Naive B cell (primary cell): ENCODE measurements at places on chromosomes 7 and 10. TPM values are rescaled to one million over a fixed set of nuclear protein-coding genes. Genes with fewer than 3 reads are reported as not detected.

The SLC35G1 gene
- polyA plus RNA-seq: 0.21 TPM

The PIP gene
- not detected for polyA plus RNA-seq

The NEBL gene
- not detected for polyA plus RNA-seq

DNA sequence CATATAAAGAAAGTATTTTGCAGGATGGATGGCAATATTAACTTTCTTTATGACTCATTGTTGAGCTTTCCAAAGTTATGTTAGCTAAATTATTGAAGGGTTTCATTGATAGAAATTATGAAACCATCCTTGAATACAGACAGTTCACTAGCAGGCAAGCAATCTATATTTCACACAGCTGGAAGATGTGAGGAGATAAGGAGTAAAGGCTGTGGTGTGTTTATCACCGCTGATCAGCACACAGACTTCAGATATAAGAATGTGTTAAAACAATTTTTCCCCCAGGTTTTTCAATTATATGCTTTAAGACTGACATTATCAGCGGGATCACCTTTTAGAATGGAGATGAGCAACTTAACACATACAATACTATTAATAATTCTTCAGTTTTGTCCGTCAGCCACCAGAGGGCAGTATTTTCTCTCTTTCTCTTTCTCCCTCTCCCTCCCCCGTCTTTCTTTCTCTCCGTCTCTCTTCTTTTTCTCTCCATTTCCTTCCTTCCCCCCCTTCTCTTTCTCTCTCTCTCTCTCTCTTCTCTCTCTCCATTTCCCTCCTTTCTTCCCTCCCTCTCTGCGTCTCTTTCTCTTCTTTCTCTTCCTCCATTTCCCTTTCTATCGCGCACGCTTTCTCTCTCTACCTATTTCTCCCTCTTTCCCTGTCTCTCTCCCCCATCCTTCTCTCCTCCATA is 62.9 kb upstream of the FAM171A1 start:
- DNase-seq: peak; percentile 24

DNA sequence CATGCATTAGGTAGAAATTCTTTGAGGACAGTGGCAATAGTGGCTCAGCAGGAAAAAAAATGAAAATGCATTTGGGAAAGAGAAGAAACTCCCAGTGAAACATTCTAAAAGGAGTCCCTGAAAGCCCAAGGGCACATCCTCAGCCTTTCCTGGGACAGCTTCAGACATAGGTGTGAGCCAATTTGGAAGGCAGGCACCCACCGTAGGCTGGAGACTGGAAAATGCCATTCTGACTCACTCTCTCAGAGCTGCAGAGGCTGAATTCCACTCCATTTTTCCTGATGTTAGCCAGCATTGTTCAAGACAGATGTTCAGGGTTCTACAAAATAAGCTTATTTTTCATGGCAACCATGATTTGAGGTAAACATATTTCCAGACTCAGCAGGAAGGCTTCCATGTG is 379.0 kb upstream of the FZD8 start:
- no peak for DNase-seq

GRCh38 chr7:41448104-41448503 is 254.8 kb downstream of the INHBA start:
- DNase-seq: no peak

GRCh38 chr10:54900584-54900983 is 99.6 kb upstream of the PCDH15 start:
- DNase-seq: no peak

DNA sequence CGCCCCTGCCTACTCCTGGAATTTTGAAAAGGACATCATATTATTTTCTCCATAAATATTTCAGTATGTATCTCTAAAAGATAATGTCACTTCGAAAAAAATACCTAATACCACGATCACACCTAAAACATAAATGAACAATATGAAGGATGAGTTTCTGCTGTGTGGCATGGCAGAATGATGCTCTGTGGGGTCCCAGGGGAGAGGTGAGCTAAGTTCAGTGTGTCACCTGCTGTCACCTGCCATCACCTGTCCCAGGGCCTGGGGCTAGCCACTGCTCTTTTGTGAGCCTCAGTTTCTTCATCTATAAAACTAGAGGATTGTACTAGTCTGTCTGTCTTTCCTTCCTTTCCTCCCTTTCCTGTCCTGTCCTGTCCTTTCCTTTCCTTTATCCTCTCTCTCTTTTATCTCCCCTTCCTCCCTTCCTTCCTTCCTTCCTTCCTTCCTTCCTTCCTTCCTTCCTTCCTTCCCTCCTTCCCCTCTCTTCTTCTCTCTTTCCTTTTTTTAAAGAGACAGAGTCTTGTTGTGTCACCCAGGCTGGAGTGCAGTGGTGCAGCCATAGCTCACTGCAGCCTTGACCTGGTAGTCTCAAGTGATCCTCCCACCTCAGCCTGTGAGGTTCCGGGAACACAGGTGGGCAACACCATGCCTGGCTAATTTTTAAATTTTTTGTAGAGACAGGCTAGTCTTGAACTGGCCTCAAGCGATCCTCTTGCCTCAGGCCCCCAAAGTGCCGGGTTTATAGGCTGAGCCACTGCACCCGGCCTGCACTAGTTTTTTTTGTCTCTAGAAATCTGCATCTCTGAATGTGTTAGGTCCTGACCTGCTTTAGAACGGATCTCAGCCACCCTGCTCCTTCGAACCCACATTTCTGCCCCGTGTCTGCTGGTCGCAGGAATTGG is 43.1 kb downstream of the CUX1 start:
- DNase-seq: no peak

- no peak for DNase-seq
These were observed 105.1 kb upstream of the GPR26 start for GRCh38 chr10:123561141-123561440.

DNA sequence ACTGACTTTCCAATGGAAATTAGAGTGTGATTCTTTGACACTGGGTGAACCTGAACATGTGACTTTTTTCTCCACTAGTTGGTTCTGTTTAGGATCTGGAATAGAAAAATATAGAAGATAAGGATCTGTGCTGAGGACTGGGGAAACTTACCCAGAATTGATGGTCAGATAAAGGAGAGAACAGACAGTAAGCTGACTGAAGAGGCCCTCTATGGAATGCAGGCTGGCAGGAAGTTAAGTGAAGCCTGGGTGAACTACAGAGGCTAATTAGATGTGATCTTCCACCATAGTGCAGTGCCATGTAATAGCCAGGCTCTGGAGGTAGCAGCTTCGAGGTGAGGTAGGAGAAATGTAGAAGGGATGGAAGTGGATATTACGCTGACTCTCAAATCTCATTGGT is 455.3 kb downstream of the PLXDC2 start:
- no peak for DNase-seq

DNA sequence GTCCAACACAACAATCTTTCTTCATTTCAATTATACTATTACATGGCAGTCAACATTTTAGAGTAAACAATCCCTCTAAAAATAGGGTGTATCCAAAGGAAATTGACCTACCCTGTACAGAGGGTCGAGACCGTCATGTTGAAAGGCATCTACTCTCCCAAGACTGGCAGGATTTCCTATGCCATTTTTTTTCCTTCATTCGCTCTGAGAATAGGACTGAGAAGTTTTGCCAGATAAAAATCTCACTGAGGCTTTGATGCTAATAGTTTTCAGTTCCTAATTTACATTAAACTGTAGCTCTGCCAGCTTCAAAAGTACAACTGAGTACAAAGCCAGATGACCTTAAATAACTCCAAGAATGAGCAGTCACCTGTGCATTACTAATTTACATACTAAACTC is 84.5 kb upstream of the SEMA3C start:
- no peak for DNase-seq

- DNase-seq: no peak
These were observed 922 bp downstream of the CXCL12 start for GRCh38 chr10:44383749-44384600.

- DNase-seq: no peak
These were observed 177.6 kb upstream of the MEOX2 start for GRCh38 chr7:15863951-15864625.

DNA sequence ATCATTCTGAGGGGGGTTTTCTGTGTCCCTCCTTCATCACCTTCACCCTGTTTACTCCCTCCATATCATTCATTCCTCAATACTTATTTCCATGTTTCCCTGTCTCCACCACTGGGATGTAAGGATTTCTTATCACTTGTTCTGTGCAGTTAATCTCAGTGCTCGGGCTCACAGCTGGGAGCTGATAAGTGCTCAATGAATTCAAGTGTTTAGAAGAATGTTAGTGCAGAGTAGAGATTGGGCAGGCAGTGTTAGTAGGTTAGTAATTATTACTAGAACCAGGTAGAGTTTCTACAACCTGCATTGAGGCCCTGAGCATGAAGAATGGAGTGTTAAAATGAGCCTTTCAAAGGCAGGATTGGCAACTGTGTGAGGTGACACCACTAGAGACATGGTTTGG is 458.1 kb downstream of the AUTS2 start:
- no peak for DNase-seq

DNA sequence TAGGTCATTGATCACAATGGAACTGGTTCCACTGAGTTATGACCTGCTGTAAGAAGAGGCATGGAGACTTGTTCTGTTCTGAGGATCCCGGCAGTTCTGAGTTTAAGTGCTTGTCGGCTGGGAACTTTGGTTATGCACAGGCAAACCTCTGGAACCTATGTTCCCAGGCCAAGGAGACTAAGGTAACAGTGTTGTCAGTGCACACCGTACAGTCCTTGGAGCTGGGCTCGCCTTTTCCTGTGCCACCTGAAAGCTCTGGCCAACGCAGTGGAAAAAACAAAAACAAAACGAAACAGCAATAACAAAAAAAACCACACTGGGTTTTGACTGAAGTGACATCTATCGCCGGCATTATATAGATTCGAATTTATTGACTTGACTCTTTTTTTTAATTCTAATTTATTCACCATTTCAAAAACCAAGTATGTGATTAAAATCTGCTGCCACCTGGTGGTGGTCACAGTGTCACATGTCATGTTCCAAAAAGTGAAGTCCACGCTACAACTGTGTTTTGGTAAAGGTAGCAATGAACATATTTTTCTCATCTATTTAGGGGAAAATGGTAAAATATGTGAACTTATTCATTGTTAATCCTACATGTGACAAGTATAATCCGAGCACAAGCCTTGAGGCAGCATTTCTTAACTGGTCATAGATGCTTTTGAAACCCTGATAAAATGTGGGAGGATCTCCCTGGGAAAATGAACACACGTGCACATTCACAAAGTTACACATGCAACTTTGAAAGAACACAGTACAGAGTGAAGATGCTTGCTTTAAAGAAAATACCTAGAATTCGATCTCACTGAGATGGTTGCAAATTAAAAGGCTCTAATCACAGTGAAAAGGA is 113.8 kb upstream of the PPP2R2D start:
- no peak for DNase-seq

- DNase-seq: no peak
These were observed 106.3 kb downstream of the GRM3 start for GRCh38 chr7:86749741-86750665.

GRCh38 chr7:3135626-3136025 is 92.0 kb upstream of the CARD11 start:
- DNase-seq: no peak

- DNase-seq: no peak
These were observed 1.2 kb upstream of the TMEM273 start for GRCh38 chr10:49189422-49189821.

DNA sequence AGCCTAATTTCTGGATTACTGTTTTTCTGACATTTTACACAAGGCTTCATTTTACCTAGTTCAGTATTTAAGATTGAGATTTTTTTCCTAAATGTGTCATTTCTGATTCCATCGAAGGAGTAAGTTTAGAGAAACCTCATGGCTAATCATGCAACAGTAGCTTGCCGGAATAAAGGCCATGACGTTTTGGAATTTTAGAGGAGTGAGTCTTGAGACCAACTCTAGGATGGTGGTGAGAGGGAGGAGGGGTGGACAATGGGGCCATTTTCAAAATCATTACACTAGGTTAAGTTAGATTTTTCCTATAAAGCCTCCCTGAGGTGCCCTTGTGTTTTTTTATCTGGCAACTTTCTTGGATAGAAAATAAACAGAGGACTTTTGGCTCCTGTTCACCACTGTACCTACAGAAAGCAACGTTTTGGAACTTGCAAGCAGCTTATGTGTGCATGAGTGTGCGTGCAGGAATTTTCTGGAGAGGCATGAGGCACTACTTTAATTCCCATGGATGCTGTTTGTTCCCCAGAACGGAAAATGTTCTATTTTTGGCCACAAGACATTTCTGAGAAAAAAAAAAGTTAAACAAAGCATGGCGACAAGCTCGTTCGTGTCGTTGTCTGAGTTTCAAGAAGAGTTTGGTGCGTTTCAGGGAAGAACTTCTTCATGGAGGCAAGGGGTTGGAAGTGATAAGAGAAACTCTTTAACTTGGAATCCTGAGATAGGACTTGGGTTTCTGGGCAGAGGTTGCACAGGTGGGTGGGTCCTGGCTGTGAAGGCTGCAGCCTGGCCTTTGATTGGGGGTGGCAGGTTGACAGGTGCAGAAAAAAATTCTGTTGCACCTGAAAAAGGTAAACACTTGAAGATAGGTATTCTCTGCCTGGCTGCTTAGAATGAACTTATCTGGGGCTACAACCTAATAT is 178.1 kb downstream of the PTEN start:
- no peak for DNase-seq

DNA sequence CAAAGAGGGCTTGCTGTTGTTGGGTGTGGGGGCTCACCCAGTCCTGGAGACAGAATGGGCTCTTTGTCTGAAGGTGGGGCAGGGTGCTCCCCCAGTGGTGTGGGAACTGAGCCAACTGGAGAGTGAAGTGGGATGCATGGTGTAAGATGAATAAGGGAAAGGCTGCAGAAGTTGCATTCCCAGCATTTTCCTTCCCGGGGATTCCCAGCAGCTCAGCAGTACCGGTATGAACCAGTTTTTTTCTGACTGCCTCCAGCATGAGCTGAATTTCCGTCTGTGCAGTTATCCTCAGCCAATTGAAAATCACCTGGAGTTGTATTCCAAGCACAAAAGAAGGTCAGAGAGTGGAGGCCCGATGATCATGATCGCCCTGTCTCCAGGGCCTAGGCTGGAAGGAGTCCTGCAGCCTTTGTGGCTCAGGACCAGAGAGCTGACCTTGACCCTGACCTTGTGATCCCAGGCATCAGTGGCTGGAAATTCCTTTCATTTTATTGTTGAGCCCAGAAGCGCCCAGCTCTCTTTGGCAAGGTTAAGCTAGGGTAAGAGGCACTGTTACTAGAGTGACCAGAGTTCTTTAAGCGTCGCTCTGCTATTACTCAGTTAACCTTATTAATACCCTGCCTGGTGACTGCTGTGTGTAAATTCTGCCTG is 33.4 kb downstream of the OGDH start:
- DNase-seq: no peak

GRCh38 chr7:149838992-149839408 is 825 bp downstream of the ZNF862 start:
- DNase-seq: no peak

- DNase-seq: no peak
These were observed 118.0 kb downstream of the PPP1R3A start for GRCh38 chr7:113800826-113801225.

DNA sequence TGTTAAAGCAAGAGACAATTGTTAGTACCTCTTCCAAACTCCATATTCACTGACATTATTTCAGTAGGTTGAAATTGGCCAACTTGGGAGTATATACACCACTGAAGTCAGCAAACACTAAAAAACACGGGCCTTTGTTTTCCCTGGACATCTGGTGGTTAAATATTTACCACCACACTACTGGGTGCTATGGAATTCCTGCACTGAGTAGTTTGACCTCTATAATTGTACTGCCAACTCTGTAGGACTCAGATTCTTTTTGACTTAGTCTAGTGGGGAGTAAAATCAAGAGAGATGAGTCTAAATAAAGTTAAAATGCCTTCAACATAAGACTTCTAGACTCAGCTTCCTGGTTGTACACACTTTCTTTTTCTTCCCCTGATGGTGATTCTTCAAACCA is 41.3 kb upstream of the TES start:
- no peak for DNase-seq

GRCh38 chr10:63456437-63457210 is 9.2 kb downstream of the JMJD1C start:
- DNase-seq: no peak
